ENCODE measurements at places on chromosomes 1 and 21. TPM values are rescaled to one million over a fixed set of nuclear protein-coding genes. Genes with fewer than 3 reads are reported as not detected.

The EPHX1 gene
- total RNA-seq, result 64.4 TPM

DNA sequence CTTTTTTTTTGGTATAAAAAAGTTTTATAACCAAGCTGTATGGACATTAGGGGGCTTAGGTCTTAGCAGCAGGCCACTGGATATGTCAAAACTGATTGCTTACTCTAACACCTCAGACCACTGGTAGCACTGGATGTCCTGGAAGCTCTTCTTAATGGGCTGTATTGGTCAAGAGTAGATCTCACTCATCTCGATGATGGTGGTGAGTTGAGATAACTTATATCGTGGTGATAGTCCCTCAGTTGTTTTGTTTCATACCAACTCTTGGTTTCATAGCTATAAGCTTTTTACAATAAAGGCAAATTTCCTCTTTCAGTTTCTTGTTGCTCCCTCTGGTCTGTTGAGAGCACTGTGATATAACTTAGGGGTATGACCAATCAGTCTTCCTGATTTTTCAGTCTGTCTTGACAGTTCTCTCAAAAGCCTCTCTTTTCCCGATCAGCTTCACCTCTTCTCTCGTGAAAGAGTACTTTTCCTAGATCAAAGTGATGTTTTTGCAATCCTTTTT lies 9.7 kb upstream of the AGO1 start:
- no peak overlapping the region for H3K4me3 ChIP-seq
- H3K4me1 ChIP-seq, result peaks cover 3% of the 10 kb centered on the region
- no peak overlapping the region for H3K27ac ChIP-seq
- H3K27me3 ChIP-seq, result no peaks in the 10 kb centered on the region
- no peaks in the 10 kb centered on the region for H3K36me3 ChIP-seq

DNA sequence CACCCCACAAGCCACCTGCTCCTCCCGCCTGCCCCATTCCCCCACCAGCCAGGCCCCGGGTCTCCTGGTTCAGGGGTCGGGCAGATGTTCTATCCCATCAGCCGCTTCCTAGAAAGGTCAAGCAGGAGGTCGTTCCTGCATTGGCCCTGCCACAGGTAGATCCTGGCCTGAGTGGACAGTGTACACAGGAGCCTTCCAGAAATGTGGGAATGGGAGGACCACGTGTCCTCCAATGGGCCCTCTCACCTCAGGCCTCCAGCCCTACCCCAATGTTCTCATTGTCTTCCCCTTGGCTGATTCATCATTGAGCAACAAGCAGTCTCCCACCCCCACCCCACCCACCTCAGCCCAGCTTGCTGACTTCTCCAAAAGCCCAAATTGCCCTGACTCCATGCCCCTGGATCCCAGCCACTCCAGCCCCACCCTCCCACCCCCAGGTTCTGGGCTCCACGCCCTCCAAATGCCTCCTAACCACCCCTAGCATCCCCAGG lies 2.1 kb downstream of the S100A16 start:
- H3K27me3 ChIP-seq, result no peaks in the 10 kb centered on the region
- H3K36me3 ChIP-seq, result no peaks in the 10 kb centered on the region
- peaks cover 60% of the 10 kb centered on the region for H3K4me1 ChIP-seq
- DNase-seq, result no peak
- H3K4me3 ChIP-seq, result no peak overlapping the region

GRCh38 chr1:41812051-41812450 lies 106.7 kb downstream of the HIVEP3 start:
- H3K36me3 ChIP-seq, result no peaks in the 10 kb centered on the region
- no peak overlapping the region for H3K4me3 ChIP-seq
- peak overlapping the region; percentile 80 for H3K27ac ChIP-seq
- H3K27me3 ChIP-seq, result no peaks in the 10 kb centered on the region
- peaks cover 5% of the 10 kb centered on the region for H3K4me1 ChIP-seq
- peak; percentile 74 for DNase-seq

DNA sequence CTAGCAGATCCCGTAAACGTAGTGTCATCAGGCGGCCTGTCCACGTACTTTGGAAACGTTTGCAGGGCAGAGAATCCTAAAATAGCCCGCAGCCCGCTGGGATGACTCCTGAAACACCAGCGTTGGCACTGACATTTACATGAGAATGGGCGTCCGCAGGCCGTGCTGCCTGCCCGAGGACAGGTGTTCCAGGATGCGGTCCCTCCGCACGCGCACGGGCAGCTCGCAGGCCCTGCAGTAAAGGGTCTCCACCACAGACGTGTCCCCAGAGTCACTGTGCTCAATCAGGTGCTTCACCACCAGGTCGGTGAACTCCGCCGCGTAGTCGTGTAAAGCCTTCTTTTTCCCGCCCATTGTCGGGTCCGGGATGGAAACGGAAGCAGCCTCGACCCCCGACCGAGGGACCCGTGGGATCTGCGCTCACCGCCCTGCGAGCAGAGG lies 5.8 kb upstream of the CCDC27 start:
- H3K4me3 ChIP-seq, result peak overlapping the region; percentile 96
- peak; percentile 70 for DNase-seq
- H3K4me1 ChIP-seq, result peaks cover 30% of the 10 kb centered on the region
- H3K36me3 ChIP-seq, result peaks cover 24% of the 10 kb centered on the region

- H3K27ac ChIP-seq, result no peak overlapping the region
- no peak for DNase-seq
- H3K27me3 ChIP-seq, result no peaks in the 10 kb centered on the region
- H3K36me3 ChIP-seq, result peaks cover 16% of the 10 kb centered on the region
- H3K4me1 ChIP-seq, result peaks cover 5% of the 10 kb centered on the region
Observed at GRCh38 chr1:160137216-160137862, 14.1 kb upstream of the ATP1A4 start.

GRCh38 chr1:25001125-25001915 lies 71.2 kb upstream of the RUNX3 start:
- no peak overlapping the region for H3K27ac ChIP-seq
- H3K36me3 ChIP-seq, result no peaks in the 10 kb centered on the region
- DNase-seq, result no peak

The NTNG1 gene
- total RNA-seq, result 2.3 TPM

GRCh38 chr1:8424539-8425116 lies 106.7 kb downstream of the SLC45A1 start:
- H3K27me3 ChIP-seq, result no peaks in the 10 kb centered on the region
- peak overlapping the region; percentile 96 for H3K27ac ChIP-seq
- H3K4me3 ChIP-seq, result peak overlapping the region; percentile 66
- H3K4me1 ChIP-seq, result peaks cover 25% of the 10 kb centered on the region

DNA sequence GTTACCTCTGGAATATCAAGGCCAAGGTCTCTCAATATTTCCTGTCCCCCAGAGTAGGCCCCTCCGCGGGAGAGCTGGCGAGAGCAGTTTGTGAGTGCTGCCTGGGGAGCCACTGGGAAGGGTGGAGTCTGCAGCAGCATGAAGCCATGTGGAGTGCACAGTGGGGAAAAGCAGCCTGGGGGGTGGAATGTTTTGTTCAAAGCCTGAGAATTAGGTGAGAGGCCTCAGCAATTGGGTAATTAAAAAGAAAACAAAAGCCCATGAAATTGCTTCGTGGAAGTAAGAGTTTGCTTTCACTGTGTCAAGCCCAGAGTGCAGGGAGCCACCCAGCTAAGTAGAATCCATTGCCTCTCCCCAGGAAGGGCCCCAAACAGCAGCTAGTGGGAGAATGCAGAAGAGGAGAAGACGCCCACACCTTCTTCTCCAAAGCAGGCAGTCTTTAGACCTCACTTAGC lies 30.2 kb upstream of the DISC1 start:
- no peak overlapping the region for H3K27ac ChIP-seq
- DNase-seq, result no peak
- H3K4me3 ChIP-seq, result no peak overlapping the region
- H3K4me1 ChIP-seq, result peaks cover 14% of the 10 kb centered on the region

The PLA2G2D gene
- total RNA-seq, result not detected

The AMY2B gene
- total RNA-seq, result 3.3 TPM

The C1QB gene
- 0.61 TPM for total RNA-seq

The TMEM240 gene
- 8.8 TPM for total RNA-seq

GRCh38 chr1:228478326-228478725 lies 8.9 kb upstream of the RNF187 start:
- peaks cover 11% of the 10 kb centered on the region for H3K27me3 ChIP-seq
- H3K4me3 ChIP-seq, result peak overlapping the region; percentile 38
- H3K27ac ChIP-seq, result peak overlapping the region; percentile 94
- no peak for DNase-seq
- H3K4me1 ChIP-seq, result peaks cover 60% of the 10 kb centered on the region
- H3K36me3 ChIP-seq, result no peaks in the 10 kb centered on the region

The FAM78B gene
- 2.7 TPM for total RNA-seq

The LRRC53 gene
- total RNA-seq, result not detected

Data from WTC11 (cell line).